ENCODE measurements at places on chromosomes 5 and 9.

DNA sequence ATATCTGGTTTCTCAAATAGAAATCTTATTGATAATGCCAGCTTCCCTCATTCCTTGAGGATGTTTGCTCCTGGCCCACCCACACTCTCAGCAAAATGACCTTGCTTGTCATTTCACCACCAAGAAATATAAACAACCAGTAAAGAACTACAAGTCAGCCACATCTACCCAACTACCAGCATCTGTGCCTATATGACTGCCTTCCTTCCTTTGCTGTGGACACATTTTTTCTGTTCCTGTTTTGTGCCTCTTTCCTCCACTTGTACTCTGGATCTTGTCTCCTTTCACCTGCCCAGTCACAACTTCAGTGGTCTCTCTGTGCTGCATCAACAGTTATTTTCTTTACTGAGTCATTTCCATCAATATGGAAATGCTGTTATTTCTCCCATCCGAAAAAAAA is 20.3 kb downstream of the KIF2A start:
- DNase-seq, result no peak

GRCh38 chr9:91273853-91274552 is 87.7 kb downstream of the AUH start:
- DNase-seq, result peak; percentile 76

DNA sequence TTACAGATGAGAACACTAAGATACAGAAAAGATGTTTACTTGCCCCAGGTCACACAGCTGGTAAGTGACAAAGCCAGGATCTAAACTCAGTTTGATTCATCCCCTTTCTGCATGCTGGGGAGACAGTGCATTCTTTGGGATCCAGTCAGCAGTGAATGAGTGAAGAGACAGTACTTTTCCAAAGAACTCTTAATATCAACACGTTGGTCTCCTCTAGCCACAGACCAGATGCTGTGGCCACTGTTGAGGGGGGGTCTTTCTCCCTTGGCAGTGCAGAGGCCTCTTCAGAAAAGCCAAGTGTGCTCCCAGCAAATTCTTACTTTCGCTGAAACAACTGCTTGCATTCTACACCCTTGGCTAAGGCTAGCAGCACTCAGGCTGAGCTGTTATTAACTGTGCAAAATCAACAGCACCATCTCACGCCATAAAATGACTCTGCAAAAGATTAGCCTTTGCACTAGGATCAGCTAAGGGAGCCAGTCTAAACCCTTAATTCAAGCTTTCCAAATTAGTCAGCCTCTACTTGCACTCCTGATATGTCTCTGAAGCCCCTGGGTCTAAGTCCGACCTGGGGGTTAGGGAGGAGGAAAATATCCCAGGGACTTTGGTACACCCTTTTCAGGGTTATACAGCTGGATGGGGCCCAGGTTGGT is 4.8 kb upstream of the TMEM171 start:
- no peak for DNase-seq

- DNase-seq, result peak; percentile 42
Measured at GRCh38 chr9:7105095-7105494, 347.3 kb downstream of the KDM4C start.

DNA sequence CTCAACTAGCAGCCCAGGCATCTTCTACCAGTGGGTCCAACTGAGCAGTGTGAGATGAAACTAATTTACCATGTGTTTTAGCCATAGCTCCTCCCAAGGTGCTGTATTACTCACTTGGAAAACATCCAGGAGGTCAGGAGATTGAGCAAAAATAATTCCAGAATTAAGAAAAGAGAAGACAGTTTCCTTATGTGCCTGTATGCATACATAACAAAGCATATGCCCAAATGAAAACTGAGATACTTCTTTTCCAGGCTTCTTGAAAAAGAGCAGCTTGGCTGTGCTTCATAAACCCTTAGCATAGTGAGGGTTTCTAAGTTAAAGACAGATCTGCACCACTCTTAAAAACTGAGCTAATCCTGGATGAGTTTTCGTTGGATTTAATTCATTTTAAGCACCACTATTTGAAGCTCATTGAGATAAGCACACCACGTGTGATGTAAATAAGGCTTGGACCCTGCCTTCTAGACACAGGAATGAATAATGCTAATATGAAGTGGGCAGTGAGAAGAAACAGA is 119.4 kb downstream of the ADAMTS12 start:
- no peak for DNase-seq

GRCh38 chr5:97454015-97454414 is 271.0 kb upstream of the RIOK2 start:
- no peak for DNase-seq

- DNase-seq, result peak; percentile 87
Measured at GRCh38 chr9:89522261-89522958, 24.5 kb upstream of the SEMA4D start.

GRCh38 chr5:33761139-33761538 is 130.7 kb downstream of the ADAMTS12 start:
- no peak for DNase-seq

GRCh38 chr9:72137697-72138365 is 11.4 kb upstream of the GDA start:
- no peak for DNase-seq

GRCh38 chr5:2008851-2009629 is 126.3 kb upstream of the IRX4 start:
- no peak for DNase-seq

DNA sequence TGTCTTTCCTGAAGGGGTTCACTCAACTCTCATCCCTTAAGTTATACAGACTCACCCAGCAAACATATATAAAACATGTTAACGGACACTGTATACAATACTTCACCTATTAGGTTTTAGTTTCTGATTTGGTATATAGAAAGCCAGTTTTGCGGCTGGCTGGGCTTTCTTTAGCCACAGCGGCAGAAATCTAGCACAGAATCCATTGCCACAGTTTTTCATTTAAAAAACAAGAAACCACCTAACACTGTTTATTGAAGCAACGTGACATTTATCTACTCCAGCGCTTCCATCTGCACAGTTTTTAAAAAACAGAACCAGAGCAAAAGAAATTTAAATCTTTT is 67.3 kb downstream of the SNX30 start:
- DNase-seq, result no peak

DNA sequence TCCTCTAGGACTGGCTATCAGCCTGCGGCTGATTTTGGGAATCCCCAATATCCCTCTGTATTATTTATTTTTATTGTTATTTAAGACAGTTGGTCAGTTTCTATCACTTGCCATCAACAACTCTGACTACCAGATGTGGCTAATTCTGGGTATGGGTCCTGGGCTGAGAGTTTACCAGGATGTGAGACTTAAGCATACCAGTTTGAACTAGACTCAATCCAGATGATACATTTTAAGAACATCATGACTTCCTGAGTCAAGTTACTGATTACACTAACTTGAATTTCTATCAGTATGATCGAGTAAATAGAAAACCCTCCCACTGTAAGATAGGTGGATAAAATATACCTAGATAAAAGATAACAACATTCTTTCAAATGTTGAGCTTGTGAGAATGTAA is 634.0 kb downstream of the MAT2B start:
- no peak for DNase-seq

DNA sequence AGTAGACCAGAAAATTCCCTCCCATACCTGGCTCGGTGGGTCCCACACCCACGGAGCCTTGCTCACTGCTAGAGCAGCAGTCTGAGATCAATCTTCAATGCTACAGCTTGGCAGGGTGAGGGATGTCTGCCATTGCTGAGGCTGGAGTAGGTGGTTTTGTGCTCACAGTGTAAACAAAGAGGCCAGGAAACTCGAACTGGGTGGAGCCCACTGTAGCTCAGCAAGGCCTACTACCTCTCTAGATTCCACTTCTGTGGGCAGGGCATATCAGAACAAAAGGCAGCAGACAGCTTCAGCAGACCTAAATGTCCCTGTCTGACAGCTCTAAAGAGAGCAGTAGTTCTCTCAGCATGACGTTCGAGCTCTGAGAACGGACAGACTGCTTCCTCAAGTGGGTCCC is 5.6 kb upstream of the GZMA start:
- DNase-seq, result no peak

DNA sequence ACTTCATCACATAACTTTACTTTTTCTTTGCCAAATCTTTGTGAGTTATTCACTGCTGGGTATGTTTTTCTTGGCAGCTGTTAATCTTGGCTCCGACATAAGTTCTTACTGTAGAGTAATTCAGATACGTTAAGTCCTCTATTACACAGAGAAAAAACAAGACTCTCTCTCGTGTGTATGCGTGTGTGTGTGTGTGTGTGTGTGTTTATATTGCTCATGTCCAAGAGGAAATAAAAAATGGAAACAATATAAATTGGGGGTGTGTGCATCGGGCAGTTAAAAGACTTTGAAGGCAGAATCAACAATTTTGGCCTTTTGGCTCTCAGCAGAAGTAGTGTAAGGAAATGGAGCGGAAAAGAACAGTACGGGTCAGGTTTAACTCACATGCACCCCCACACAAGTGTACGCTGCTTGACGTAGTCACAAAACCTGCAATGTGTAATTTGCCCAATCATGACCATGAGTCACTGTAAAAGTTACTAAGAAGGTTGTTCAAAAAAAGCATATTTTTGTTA is 67.2 kb upstream of the IFNE start:
- DNase-seq, result no peak

DNA sequence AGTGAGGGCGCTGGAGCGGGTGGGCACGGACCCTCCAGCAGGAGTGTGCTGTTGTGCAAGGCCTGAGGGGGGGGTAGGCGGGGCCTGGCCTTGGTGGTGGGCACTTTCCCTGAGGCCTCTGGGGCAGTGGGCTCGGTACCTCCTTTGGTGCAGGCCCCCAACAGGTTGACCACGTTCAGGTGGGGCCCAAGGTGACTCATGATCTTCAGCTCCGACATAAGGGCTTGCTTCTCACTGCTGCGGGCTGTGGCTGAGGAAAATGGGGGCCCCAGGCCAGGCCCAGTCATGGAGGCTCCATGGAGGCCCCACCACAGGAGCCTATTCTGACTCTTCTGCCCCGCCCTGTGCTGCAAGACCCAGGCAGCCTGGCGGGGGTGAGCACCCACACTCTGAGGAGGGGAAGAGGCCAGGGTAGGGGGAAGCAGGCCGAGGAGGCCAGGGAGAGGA is 31.5 kb downstream of the PDGFRB start:
- DNase-seq, result peak; percentile 28

DNA sequence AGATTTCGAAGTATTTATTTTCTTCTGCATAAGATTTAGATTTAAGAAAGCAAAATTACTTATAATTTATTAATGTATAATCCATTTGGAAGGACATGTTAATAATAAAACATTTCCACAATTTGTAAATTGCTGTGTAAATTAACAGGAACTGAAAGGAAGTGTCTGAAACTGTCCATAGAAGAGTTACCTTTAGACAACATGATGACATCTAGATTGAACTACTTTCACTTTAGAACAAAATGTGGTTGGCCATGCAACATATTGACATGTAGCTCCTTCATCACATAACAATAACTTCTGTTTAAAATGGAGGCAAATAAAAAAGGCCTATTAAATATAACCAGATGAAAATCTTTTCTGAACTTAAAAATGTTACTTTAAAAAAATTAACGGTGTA is 1849.5 kb upstream of the ACO1 start:
- no peak for DNase-seq

GRCh38 chr9:4491626-4491975 is 1.3 kb downstream of the SLC1A1 start:
- no peak for DNase-seq

- DNase-seq, result no peak
Measured at GRCh38 chr9:137411645-137412380, 11.1 kb downstream of the EXD3 start.

GRCh38 chr9:33435821-33436277 is 11.5 kb downstream of the AQP3 start:
- DNase-seq, result no peak

DNA sequence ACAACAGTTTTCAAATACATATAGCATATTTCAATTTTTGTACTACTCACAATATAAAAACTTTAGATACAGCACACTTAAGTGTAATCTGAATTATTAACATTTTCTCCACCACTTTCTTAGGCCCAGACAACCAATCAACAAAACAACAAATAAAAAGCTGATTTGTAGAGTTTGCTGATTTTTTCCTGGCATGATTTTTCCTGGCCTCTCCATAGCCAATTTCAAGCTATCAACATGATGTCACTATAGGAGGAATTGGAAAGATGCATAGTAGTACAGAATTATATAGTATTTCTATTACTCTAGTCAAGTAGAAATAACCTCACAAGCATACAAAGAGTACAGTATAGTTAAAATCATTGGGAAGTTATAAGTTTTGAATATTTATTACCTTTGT is 35.1 kb upstream of the ADAMTS19 start:
- DNase-seq, result no peak

GRCh38 chr5:82975396-82975795 is 101.8 kb downstream of the TMEM167A start:
- DNase-seq, result no peak

GRCh38 chr5:88659529-88660263 is 223.3 kb downstream of the MEF2C start:
- no peak for DNase-seq

DNA sequence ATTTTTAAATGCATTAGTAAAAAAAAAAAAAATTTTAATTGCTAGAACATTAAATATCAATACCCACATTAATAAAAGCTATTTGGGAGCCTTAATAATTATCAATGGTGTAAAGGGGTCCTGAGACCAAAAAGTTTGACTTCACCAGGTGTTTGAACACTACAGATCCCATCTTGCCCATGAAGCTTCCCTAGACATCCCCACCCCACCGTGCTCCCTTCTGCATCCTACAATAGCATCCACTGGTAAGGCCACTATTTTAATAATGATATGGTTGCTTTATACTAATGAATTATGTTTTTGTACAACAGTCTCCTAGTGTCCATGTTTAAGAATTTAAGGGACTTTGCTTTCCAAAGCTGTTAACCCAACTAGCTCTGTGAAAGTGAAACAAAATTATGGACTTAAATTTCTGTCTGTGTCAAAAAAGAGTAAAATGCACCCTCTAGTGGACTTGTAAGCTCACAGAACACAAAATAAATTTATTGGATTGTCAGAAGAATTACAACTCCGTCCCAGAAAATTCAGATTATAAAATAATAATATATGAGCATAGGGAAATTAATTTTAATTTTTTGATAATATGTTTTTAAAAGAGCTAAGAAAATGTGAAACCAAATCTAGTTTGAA is 76.0 kb downstream of the ARL15 start:
- DNase-seq, result peak; percentile 47

DNA sequence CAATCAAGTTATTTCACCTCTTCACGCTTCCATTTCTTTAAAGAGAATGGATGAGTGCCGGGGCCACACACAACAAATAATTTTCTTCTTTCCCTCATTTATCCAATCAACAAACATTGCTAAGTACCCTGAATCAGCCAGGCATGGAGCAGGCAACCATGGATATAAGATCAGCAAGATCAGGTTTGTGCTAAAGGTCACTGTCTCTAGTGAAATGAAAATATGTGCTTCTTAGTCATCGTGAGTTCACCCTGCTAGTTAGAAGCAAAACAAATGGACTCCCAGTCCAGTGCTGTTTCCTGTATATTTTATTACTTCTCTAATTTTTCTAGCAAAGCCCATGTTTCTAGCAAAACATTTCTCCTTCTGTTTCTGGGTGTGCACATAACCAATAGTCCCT is 629.2 kb downstream of the BNC2 start:
- no peak for DNase-seq
